Stimulated activated CD4-positive, alpha-beta T cell treated with anti-CD3 and anti-CD28 coated beads, Interleukin-2, amount 100 ng/mL, for 24 hours (primary cell): ENCODE measurements at places on chromosomes 13 and 19.
A peak's percentile ranks its signal among the peaks of the same experiment; 100 is the strongest.

- no peak for DNase-seq
Measured at GRCh38 chr13:59635589-59635988, 528.1 kb downstream of the DIAPH3 start.

- DNase-seq, result peak; percentile 83
Measured at GRCh38 chr19:862581-863314, 3.3 kb downstream of the CFD start.

- DNase-seq, result no peak
Measured at GRCh38 chr19:47899335-47899734, 13.2 kb upstream of the SULT2A1 start.

- no peak for DNase-seq
Measured at GRCh38 chr13:41673640-41674039, 216.3 kb downstream of the RGCC start.

DNA sequence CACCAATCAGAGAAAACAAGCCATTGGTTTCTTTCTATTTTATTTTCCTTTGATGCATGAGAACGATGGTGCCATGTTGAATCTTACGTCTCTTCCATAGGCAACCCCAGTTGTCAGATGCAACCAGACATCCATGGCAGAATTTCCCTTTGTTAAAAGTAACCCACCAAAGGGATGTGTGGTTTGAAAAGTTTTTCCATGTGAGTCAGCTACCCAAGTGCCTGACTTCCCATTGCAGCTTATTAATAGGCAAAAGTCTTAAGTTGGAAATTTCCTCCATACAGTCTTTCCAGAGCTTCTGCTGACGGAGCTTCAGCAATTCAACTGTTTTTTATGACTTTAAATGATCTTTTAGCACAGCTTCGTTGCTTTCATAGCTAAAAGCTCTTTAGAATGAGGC is 73.8 kb upstream of the FAM216B start:
- DNase-seq, result no peak

GRCh38 chr13:113483504-113484293 is 6.8 kb downstream of the DCUN1D2 start:
- no peak for DNase-seq

GRCh38 chr13:113876346-113877148 is 12.7 kb upstream of the GAS6 start:
- peak; percentile 8 for DNase-seq

GRCh38 chr19:38869836-38870607 is 8.1 kb downstream of the RINL start:
- DNase-seq, result peak; percentile 97

GRCh38 chr19:15279326-15279904 is 47.2 kb upstream of the EPHX3 start:
- DNase-seq, result no peak

DNA sequence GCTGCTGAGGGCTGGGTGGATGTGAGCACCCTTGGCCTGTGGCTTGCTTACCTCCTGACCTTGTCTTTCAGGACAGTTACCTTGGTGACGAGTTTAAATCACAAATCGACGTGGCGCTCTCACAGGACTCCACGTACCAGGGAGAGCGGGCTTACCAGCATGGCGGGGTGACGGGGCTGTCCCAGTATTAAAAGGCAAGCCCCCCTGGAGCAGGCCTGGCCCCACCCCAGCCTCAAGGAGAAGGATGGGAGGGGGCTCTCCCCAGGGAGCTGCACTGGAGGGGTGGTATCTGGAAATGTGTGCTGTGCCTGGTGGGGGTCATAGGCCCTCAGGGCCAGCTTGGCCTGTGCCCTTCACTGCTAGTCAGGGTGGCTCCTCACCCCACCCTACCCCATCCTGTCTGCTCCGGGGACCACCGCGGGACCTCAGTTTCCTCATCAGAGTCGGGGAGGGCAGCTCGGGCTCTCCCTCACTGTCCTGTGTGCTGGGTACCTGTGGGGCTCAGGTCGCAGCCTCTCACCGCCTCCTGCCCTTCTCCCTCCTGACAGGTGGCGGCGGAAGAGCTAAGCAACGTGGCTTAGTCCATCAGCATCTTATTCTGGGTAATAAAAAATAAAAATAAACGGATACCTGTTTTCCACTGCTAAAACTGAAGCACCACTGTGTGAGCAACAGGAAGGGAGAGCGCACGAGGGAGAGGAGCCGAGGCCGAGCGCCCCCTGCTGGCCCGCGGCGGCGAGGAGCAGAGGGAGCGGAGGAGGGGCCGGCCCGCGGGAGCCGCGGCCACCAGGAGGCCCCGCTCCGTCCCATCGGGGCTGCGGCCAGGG is 29.8 kb downstream of the CERS1 start:
- DNase-seq, result peak; percentile 71

DNA sequence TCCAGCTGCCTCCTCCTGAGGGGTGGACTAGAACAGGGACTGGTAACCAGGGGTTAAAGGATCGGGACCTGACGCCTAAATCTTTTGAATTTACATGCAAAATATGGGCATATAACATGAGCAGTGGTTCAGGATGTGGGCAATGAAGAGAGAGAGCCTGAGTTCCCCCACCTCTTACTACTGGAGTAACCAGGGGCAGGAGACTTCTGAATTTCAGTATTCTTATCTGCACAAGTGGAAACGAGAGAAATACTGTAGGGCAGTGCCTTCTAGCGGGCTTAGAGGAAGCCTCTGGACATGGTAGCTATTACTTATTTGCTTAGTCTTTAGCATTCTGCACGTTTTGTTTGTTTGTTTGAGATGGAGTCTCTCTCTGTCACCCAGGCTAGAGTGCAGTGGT is 26.3 kb downstream of the BCAT2 start:
- no peak for DNase-seq

- DNase-seq, result no peak
Measured at GRCh38 chr13:25905611-25906010, 146.2 kb downstream of the SHISA2 start.

GRCh38 chr19:30217461-30217860 is 154.7 kb upstream of the ZNF536 start:
- DNase-seq, result no peak

DNA sequence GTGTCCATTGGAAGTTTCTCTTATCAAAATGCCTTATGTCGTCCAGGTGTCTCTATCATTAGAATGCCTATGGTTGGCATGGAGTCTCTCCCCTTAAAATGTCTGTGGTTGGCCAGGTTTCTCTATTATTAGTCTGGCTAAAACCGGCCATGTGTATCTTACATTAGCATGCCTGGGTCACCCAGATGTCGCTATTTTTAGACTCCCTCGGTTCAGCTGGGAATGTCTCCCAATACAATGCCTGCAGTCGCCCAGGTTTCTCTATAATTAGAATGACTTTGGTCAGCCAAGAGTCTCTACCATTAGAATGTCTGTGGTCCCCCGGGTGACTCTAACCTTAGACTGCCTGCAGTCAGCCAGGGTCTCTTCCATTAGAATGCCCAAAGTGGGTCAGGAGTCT is 1536.1 kb downstream of the UQCRFS1 start:
- no peak for DNase-seq

GRCh38 chr19:35484252-35485036 is 5.8 kb downstream of the KRTDAP start:
- peak; percentile 10 for DNase-seq

- no peak for DNase-seq
Measured at GRCh38 chr13:94204946-94205345, 274.5 kb downstream of the DCT start.

GRCh38 chr19:45164577-45165335 is 4.0 kb upstream of the NKPD1 start:
- DNase-seq, result peak; percentile 74

DNA sequence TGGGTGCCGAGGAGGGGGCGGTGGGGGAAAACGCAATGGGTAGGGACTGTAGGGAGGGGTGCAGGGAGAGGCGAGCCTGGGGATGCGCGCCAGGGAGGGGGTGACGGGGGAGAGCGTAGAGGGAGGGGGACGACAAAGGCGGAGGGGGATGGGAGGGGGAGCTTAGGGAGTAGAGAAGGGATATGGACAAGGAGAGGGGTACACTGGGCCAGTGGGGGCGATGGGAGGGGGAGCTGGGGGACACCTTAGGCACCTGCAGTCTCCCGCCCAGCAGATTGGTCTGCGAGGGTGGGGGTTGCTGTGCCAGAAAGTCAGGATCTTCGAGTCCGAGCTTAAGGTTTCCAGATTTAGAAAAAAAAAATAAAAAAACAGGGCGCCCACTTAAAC is 15.7 kb downstream of the CCDC124 start:
- DNase-seq, result no peak

DNA sequence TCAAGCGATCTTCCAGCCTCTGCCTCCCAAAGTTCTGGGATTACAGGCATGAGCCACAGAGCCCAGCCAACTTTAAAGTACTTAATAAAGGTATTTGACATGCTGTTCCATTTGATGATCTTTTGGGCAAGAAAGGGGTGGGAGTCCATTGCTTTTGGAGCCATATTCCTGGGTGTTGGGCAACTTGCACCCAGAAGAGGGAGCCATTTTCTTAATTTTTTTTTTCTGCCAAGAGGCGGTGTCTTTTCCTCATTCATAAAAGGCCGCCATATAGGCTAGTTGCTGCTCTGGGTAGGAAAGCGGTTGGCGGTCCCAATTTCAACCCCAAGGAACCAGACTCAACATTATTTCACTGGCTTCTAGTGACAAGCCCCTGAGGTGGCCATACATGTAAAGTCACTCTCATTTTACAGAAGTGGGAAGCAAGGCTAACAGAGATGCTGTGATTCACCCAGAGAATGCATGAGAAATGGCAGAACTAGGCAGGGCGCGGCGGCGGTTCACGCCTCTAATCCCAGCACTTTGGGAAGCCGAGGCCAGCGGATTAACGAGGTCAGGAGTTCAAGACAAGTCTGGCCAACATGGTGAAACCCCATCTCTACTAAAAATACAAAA is 139.6 kb downstream of the CACNA1A start:
- no peak for DNase-seq

DNA sequence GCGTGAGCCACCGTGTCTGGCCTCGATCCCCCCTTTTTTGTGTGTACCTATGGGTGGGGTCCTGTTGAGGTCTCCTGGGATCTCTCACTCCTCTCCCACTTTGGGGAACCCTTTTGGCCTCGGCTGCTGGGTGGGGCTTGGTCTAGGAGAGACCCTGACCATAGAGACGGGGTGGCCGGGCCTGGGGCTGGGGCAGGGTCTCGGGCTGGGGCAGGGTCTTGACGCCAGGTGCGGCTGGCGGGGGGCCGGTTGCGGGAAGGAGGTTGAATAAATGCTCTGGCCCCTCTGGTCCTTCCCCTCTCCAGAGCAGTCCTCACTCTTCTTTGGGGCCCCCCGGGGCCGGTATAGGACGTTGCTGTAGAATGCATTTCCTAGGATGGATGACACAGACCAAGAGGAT is 9.7 kb downstream of the TMIGD2 start:
- DNase-seq, result no peak

- no peak for DNase-seq
Measured at GRCh38 chr19:1264801-1265614, 4.1 kb upstream of the CIRBP start.

GRCh38 chr13:97422118-97423054 is 11.6 kb upstream of the RAP2A start:
- DNase-seq, result no peak

- peak; percentile 53 for DNase-seq
Measured at GRCh38 chr13:24161010-24161775, 673 bp downstream of the SPATA13 start.

DNA sequence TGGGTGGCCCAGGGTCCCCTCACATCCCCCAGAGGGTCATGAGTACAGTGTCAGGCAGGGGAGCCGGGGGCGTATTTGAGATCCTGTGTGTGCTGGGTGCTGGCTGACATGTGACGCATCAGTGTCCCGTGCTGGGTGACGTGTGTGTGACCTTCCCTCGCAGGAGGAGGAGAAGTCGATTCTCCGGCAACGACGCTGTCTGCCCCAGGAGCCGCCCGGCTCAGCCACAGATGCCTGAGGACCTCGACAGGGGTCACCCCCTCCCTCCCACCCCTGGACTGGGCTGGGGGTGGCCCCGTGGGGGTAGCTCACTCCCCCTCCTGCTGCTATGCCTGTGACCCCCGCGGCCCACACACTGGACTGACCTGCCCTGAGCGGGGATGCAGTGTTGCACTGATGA is 25.8 kb downstream of the PNPLA6 start:
- no peak for DNase-seq

DNA sequence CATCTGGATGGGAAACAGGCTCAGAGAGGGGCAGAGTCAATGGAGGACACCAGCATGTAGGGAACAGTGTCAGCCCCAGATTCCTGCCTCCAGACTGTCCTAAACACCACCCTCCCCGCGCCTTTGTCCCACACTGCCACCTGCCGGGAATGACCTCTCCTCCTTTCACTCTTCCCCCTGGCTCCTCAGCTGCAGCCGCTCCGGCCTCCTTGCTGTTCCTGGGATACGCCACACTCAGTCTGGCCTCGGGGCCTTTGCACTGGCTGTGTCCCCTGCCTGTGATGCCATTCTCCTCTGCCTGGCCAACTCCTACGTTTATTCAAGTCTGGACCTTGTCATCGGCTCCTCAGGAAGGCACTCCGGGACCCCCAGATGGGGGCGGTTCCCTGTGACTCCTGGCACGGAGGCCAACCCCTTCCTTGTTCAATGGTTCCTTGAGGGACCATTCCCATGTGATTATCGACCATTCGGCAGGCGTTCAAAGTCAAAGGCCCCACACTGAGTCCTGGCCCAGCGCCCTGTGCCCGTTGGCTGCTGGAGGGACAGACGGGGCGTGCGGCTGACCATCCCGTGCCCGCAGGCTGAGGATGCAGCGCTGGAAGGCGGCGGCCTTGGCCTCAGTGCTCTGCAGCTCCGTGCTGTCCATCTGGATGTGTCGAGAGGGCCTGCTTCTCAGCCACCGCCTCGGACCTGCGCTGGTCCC is 15.8 kb downstream of the FUT6 start:
- DNase-seq, result no peak

DNA sequence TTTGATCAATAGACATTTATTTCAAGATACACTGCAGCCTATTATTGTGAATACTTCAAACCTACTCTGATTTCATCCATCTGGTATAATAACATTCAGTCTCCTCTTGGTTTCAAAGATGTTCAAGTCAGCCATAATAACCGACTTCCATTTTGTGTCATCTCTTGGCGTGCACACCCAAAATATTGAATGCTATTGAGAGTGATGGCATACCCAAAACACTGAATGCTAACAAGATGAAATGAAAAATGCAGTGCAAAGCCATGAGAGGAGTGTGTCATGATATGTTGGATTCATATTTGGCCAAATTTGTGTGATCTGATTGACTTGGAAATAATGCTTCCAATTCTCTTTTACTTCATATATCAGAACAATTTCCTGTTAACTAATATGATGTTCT is 181.2 kb upstream of the PCDH17 start:
- no peak for DNase-seq
